ENCODE measurements at places on chromosomes 6 and 20. TPM values are rescaled to one million over a fixed set of nuclear protein-coding genes. Genes with fewer than 3 reads are reported as not detected.

Gene CGAS
- total RNA-seq: 38.4 TPM

Gene TBXT
- total RNA-seq: not detected

Gene SAPCD1
- 6.3 TPM for total RNA-seq

Gene AK9
- total RNA-seq: 2.3 TPM

Gene STMND1
- total RNA-seq: not detected

Gene RSPH4A
- total RNA-seq: 0.44 TPM

Gene SNAP25
- 0.69 TPM for total RNA-seq

Gene LTV1
- total RNA-seq: 46.8 TPM

Gene TRDN
- not detected for total RNA-seq

Gene VWA7
- total RNA-seq: 4.3 TPM

Gene BANF2
- not detected for total RNA-seq

Gene MEI4
- 0.05 TPM for total RNA-seq

Gene SPTLC3
- total RNA-seq: 0.03 TPM

Gene LCA5
- 7.0 TPM for total RNA-seq

Gene EDN3
- not detected for total RNA-seq

Gene BPIFB2
- total RNA-seq: not detected

Gene TSBP1
- total RNA-seq: not detected

Gene SMIM29
- 35.6 TPM for total RNA-seq

Gene BCAS1
- total RNA-seq: 3.1 TPM

Gene HTR1E
- not detected for total RNA-seq
